ENCODE measurements at places on chromosomes 3 and 15.

DNA sequence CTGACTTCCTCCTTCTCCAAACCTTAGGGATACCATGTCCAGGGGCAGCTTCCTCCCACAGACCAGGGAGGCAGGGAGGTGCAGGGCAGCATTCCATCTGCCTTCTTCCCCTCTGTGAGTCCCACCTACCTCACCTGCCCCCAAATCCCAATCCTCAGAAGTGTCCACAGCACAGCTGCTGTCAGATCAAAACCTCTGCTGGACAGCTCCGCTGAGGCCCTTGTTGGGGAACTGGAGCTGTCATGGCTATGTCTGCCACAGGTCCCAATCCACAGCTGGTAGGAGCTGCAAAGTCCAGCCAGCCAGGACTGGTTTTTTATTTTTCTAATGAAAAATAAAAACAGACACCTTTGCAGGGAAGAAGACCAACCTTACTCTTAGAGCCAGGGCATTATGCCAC lies 40.7 kb upstream of the TBC1D21 start:
- DNase-seq: no peak

GRCh38 chr3:162863579-162863978 lies 1367.0 kb downstream of the OTOL1 start:
- DNase-seq: no peak

DNA sequence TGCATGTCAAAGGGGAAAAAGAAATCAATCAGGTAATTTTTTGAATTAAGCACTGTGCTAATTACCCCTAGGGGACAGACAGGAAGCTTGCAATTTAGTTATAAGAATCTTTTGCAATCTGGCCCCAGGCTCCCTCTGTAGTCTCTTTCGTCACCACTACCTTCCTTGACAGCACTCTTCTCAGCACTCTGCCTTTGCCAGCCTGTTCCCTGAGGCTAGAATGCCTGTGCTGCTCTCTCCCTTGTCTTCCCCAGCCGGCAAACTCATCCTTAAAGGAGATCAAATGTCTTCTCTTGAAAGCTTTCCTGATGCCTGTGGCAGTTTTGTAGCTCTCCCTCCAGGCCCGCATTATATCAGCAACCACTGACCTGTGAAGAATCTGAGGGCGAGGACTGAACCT lies 32.4 kb upstream of the PRTG start:
- peak; percentile 67 for DNase-seq

DNA sequence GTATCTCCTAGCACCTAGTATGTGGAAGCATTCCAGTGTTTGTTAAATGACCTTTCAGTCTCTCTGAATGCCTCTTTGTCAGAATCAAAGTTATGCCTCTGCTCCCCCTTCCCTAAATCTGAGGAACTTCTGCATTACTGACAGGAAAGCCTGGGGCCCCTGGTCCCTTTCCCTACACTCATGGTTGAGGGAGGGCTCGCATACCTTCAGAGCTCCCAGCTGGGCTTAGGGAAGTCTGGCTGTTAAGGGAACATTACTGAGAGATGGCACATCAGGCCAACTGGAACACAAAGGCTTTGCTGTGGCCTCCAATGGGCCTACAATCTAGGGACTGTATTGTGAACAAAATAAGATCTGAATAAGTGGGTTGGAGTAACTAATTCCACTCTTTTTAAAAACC lies 10.3 kb downstream of the PKM start:
- no peak for DNase-seq

DNA sequence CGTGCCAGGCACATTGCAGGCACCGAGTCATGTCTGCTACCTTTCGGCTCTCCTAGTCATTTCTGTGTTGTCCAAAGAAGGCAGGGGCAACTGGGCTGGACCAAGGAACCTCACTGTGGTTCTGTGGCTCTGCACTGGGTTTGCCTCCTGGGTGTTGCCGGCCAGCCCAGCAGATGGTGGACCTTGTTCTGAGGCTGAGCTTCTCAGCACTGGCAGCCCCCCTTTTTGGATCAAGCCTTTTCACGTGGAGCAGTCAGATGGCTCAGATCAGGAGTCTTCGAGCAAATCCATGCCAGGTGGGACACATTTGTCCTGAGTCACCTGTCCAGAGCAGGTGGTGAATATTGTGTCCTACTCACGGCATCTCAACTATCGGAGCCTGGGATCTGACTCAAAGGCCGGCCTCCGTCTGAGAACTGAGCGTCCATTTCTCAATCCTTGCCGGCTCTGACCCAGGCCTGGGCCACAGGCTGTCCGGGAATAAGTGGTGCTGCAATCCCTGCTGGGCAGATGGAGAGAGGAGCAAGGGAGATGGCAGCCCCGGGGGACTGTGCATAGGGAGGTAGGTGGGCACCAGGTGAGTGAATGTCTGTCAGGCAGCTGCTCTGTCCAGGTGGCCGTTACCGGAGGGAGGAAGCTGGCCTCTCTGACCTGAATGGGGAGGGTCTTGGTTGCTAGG lies at the start of gene IL16:
Gene IL16 (plus strand): TSS at position 304 of the 679 bp plus-strand sequence. CDS start 28,521 bp downstream, outside the sequence.
- DNase-seq: no peak

DNA sequence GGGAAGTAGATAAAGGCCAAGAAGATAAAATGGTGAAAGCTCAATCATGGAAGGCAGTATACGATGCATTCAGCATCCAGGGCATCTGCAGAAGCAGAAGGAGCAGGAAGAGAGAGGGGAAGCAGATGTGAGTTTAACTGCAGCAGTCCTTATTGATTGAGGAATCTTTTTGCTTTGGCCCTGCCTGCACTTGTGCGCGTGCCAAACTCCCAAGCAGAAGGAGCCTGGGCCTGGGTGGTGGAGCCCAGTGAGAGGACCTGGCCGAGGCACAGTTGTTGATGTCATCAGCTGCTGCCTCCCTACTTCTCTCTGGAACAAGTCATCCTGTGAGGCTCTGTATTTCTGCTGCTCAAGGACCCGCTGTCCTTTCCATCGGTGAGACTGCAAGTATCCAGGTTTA lies 65.5 kb upstream of the ROPN1 start:
- DNase-seq: no peak

GRCh38 chr15:70597945-70598344 lies 165.4 kb downstream of the UACA start:
- no peak for DNase-seq

- no peak for DNase-seq
Measured at GRCh38 chr3:187973977-187974870, 179.7 kb upstream of the LPP start.

DNA sequence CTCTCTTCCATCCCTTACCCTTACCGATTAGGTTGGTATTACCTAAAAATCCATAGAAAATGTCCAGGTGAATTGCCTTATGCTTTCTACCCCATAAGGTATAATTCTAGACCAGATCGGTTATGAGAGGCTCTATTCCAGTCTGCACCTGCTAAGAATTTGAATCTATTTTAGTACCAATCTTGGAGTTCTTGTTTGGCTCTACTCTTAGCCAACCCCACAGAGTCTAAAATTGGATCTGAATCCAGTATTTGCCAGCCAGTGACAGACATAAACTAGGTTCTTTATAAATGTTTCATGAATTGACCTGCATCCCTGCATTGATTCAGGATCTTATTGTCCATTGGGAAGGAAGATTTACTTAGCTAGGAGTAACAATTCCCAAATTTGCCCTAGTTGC lies 6.5 kb downstream of the KLHL24 start:
- no peak for DNase-seq

DNA sequence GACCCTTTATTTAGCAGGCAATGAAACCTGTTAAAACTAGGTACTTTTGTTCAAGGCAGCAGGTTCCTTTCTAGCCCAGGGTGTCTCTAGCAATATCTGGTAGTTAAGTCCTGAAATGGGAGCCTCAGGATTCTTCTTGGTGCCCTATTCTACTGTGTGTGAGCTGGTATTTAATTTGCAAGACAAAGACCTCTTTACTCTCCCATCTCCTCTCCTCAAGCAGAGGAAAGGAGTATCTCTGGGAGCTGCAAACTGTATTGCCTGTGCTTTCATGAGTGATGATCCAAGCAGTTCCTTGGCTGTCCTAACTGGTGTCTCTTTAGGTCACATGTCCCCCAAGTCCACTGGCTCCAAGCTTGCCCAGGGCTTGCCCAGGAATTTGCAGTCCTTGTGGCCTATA lies 188.2 kb downstream of the SI start:
- no peak for DNase-seq

- DNase-seq: no peak
Measured at GRCh38 chr3:103873021-103873420, 1438.2 kb downstream of the ZPLD1 start.

DNA sequence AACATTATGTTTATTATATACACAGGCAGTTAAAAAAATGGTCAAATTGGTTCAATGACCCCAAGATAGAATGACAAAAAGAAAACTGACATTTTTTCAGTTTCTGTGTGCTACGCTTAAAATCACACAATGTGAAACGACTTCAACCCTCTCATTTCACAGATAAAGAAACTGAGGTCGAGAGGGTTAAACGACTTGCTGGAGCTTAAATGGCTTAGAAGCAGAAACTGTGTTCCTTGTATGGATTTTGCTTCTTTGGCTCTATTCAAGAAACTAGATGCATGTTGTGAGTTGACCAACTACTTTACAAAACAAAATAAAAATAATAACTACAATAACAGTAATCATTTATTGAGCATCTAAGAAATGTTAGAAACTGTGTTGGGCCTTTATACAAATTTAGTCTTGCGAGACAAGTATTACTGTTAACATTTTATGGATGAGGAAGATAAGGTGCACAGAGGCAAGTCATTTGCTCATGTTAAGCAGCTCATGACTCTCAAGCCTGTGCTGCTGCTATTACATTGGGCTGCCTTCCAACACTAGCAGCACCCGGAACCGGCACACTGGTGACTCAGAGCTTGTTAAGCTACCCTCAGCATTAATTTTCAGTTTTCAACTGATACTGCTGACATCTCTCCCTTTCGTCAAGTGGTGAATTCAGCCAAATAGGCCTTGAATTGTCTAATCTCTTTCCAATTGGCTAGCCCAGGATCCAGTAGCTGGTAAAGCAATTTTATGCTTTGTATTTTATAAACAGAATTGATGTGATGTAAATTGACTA lies 487.6 kb downstream of the NAALADL2 start:
- DNase-seq: peak; percentile 87

- DNase-seq: no peak
Measured at GRCh38 chr15:70387993-70388392, 290.3 kb upstream of the TLE3 start.

GRCh38 chr3:194941360-194941955 lies 255.8 kb downstream of the FAM43A start:
- DNase-seq: no peak

DNA sequence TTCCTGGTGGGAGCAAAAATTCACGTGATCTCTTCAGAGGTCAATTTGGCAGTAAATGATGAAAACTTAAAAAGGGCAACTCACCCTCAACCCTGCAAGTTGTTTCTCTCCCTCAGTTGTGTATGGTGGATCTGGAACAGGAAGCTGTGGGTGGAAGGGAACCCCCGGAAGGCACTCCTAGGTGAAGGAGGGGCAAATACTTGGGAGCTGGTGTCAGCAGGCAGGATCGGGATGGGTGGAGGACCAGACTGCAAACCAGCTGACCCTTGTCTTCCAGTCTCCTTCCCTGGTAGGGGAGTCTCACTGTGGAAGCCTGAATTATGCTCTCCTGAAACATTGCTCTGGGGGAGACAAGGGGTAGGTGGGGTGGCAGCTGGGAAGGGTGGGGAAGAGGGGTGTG lies 33.5 kb downstream of the PRR23E start:
- DNase-seq: peak; percentile 74

- no peak for DNase-seq
Measured at GRCh38 chr15:34657469-34658127, 74.1 kb upstream of the GOLGA8B start.

GRCh38 chr3:36257158-36257852 lies 123.0 kb upstream of the STAC start:
- no peak for DNase-seq

- DNase-seq: peak; percentile 77
Measured at GRCh38 chr3:12222775-12223485, 64.2 kb upstream of the TIMP4 start.

- no peak for DNase-seq
Measured at GRCh38 chr3:174376346-174376745, 482.8 kb upstream of the NAALADL2 start.

- DNase-seq: peak; percentile 29
Measured at GRCh38 chr15:91821458-91821857, 32.0 kb upstream of the SLCO3A1 start.

GRCh38 chr3:77055841-77056341 lies 16.0 kb downstream of the ROBO2 start:
- DNase-seq: peak; percentile 53

- DNase-seq: no peak
Measured at GRCh38 chr15:80087104-80087503, 27.6 kb downstream of the ZFAND6 start.

- no peak for DNase-seq
Measured at GRCh38 chr3:12653747-12654146, 10.2 kb downstream of the RAF1 start.

GRCh38 chr3:57154470-57155309 lies 10.5 kb downstream of the IL17RD start:
- DNase-seq: peak; percentile 6

DNA sequence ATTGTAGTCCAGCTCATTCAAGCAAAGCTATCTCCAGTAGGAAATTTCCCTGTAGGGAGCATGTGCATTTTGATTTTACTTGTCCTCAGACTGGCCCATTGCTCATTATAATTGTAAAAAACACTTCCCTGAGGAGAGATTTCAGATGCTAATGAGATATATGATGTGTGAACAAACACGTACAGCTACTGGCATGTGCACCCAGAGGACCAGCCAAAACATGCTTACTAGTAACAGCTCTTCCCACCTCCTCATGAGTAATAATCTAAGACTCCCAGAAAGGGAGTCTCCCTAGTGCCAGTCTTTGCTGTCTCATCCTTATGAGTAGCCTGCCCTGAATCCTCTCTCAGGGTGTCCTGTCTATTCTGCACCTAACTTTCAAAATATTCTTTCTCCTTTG lies 43.4 kb downstream of the FBXO22 start:
- peak; percentile 94 for DNase-seq

GRCh38 chr3:7709376-7710082 lies 792.1 kb upstream of the LMCD1 start:
- no peak for DNase-seq

DNA sequence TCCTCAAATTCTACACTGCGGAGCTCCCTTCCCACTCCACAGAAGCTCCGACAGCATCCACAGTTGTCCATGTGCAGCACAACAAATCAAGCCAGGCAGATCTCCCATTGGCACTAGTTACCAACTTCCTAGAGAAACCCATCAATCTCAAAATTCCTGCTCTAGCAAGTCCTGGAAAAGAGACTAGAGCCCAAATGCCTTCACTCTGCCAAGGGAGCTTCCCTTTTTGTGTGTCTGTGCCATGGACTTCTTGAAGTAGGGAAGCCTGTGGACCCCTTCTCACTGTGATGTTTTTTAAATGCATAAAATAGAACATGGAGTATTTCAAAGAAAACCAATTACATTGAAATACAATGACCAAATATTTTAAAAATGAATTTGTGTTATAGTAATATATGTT lies 59.1 kb downstream of the TGFBR2 start:
- DNase-seq: no peak

GRCh38 chr15:55993804-55994560 lies 570 bp upstream of the NEDD4 start:
- peak; percentile 46 for DNase-seq

- DNase-seq: no peak
Measured at GRCh38 chr3:30426293-30426993, 180.0 kb upstream of the TGFBR2 start.

- DNase-seq: no peak
Measured at GRCh38 chr3:84980011-84980410, 21.2 kb downstream of the CADM2 start.

GRCh38 chr3:190345027-190345821 lies 23.0 kb upstream of the CLDN1 start:
- peak; percentile 100 for DNase-seq

GRCh38 chr3:58794750-58795149 lies 128.2 kb upstream of the FAM3D start:
- DNase-seq: no peak

- DNase-seq: no peak
Measured at GRCh38 chr15:92970656-92971055, 70.5 kb downstream of the CHD2 start.

GRCh38 chr3:8733332-8734094 lies at the start of gene CAV3:
Gene CAV3, plus strand, starts transcription at chr3:8733802. Its CDS starts 75 bp downstream, at chr3:8733877.
- no peak for DNase-seq

Measured in mammary epithelial cell (primary cell).